LHCN-M2 (cell line): ENCODE measurements at places on chromosomes 13 and 19.
A peak's percentile ranks its signal among the peaks of the same experiment; 100 is the strongest.

GRCh38 chr19:30520735-30521479 is 148.7 kb downstream of the ZNF536 start:
- DNase-seq: no peak

- peak; percentile 90 for DNase-seq
These were observed 5.5 kb downstream of the HRC start for GRCh38 chr19:49149652-49150105.

DNA sequence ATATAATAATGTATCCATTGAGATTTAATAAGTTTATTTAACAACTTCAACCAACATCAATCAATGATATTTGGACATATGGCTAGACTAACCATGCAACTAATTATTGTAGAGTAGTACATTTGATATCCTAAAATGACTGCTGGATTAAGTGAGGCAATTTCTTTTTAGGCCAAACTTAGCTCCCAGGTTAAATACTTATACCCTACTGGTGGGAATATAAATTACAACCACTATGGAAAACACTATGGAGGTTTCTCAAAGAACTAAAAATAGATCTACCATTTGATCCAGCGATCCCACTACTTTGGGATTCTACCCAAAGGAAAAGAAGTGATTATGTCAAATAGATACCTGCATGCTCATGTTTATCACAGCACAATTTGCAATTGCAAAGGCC is 345.8 kb downstream of the RBM26 start:
- DNase-seq: no peak

- DNase-seq: no peak
These were observed 158.8 kb downstream of the KDM4B start for GRCh38 chr19:5127717-5128116.

DNA sequence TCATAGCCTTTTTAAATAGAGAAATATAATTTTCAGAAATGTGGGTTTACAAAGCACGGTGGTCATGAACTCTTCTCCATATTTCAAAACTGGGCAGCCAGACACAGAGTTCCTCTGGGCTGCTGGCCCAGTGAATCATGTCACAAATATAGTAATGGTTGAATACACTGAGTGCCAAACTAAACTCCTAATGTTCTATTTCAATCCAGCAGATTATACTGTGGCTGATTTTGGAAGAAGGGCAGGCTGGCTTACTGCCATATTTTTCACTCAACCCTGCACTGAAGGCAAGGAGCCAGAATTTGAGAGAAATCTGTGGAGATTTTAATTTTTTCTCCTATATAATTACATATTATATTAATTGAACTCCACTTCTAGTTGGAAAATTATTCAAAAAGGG is 17.0 kb upstream of the PRR20A start:
- DNase-seq: no peak

- no peak for DNase-seq
These were observed 6.3 kb upstream of the RPS19 start for GRCh38 chr19:41853768-41854167.

GRCh38 chr13:40064154-40065097 is 409.0 kb downstream of the COG6 start:
- DNase-seq: peak; percentile 99

DNA sequence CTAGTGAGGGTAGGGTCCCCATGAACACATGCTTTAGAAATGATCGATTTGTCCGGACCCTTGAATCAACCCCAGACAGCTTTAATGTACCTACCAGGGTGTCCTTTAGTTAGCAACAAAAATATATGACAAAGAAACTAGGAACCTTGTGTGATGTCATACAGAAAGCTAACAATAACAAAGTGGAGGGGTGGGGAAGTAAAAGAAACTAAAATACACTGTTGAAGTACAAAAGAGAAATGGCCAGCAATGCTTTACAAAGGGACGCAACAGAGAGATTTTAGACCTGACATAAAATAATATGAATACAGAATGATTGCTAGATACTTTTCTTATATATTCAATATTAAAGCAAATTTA is 40.0 kb downstream of the DZIP1 start:
- no peak for DNase-seq

- no peak for DNase-seq
These were observed 77.3 kb upstream of the LSM14A start for GRCh38 chr19:34094960-34095359.

GRCh38 chr13:109874484-109875454 is 88.4 kb upstream of the IRS2 start:
- DNase-seq: peak; percentile 77

DNA sequence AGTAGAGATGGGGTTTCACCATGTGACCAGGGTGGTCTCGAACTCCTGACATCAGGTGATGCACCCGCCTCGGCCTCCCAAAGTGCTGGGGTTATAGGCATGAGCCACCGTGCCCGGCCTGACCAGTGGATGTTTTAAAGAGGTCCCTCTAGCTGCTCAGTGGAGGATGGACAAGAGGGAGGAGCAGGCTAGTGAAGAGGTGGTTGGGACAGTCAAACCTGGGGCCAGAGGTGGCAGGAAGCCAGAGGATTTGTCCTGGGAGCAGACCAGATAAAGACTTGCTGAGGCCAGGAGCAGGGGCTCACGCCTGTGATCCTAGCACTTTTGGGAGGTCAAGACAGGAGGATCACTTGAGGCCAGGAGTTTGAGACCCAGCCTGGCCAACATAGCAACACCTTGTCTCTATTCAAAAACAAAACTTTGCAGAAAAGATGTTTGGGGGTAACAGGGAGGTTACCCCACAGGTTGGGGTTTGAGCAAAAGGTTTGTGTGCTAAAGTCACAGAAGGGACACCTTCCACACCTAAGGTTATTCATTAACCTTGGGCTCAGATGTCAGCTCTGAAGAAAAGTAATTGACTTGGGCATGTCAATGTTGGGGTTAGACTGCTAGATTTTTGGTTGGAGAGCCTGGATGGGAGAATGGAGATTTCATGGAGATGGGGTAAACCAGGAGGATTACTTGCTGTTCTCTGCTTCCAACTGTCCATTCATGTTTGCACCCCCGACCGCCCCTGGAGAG is 9.0 kb downstream of the BCAM start:
- DNase-seq: no peak

DNA sequence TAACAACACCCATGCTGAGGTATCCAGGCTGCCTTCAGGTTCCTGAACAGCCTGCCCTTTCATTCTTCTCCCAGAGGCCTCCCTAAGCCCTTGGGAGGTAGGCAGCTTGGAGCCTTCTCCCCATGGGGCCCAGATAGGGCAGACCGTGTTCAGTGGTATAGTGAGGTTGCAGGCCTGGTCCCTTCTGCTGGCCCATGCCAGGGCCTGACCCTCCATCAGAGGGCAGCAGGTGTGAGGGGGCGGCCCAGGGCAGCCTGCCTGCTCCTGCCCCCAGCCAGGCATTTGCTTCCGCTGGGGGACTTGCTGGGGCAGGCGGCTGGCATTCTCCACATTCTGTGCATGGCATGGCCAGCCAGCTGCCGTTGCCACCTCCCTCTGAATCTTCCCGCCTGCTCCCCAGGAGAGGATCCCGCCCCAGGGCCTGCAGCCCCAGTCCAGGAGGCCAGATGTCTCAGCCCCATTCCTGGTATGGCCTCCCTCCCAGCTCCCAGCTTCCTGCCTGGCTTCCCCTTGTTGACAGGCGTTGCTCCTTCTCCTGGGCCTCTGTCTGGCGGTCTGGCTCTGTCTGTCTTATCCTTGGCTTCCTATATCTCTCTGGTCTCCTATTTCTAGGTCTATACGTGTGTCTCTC is 8.9 kb downstream of the CIC start:
- DNase-seq: peak; percentile 80

DNA sequence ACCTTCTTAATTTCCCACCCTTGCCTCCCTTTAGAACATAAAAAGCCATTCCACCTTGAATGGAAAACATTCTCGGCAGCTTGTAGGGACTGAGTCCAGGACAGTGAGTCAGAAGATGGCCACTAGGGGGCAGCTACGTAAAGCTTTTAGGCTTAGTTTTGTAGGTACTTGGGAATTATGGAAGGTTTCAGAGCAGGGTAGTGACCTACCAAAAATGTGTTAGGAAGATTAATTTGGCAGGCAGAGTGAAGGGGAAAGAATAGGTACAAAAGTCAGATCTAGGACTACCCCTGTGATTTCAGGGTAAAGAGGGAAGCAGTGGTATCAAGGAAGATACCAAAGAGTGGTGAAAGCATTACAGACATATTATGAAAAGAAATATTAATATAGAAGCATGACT is 198.4 kb downstream of the NDFIP2 start:
- DNase-seq: peak; percentile 77

GRCh38 chr13:27909378-27909777 is 10.4 kb upstream of the PDX1 start:
- no peak for DNase-seq

- DNase-seq: peak; percentile 1
These were observed 8.5 kb upstream of the CEACAM7 start for GRCh38 chr19:41696402-41697197.

GRCh38 chr19:50204811-50205675 is 1.6 kb downstream of the MYH14 start:
- no peak for DNase-seq

- no peak for DNase-seq
These were observed 2.0 kb upstream of the EBPL start for GRCh38 chr13:49693191-49693733.

DNA sequence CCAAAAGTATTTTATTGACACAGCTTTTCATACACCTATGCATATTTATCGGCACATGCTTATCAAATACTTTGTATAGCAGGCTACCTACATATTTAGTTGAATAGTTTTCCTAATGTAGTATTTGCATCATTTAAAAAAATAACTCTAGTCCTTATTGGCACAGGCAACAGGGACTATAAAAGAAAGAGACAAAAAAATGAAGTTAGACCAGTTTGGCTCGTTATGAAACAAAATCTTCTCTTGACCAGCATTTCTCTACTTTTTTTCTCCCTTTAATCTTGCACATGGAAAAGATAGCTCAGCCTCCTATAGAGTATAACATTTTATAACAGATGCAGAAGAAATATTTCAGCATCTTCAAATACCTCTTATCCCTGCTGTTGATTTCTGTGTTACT is 794.8 kb upstream of the MIR17HG start:
- DNase-seq: no peak

DNA sequence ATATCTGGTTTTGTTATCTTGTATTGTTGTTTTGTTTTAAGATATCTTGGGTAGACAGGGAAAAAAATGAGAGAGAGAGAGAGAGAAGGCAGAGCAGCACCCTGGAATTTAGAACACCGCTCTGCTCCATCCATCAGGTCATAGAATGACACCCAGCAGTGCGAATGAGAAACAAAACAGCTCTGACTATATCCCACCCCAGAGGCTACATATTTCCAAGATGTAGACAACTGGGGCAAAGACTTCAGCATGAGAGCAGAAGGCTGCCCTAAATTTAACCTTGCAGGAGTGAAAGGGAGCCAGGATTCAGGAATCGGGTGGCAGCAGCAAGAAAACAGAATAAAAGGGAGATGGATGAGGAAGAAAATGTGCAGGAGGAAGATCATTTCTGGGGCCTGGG is 46.5 kb downstream of the TNFSF13B start:
- no peak for DNase-seq

- no peak for DNase-seq
These were observed 168.3 kb downstream of the PCDH20 start for GRCh38 chr13:61247149-61247936.

DNA sequence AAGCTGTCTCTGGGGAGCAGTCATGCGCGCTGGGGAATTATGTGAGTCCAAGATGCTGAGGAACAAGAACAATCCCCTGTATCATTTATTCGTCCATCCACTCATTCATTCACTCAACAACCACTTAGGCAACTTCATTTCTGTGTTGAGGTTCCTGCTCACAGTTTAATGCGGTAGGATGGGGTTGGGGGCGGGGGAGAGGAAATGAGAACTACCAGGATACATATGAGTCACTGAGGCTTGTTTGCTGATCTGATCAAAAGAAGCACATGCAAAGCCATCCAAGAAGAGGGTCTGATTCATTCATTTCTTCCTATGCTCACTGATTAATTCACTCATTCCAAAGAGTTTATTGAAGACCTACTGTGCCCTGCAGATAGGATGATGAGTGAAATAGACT is 20.9 kb downstream of the ZNF536 start:
- no peak for DNase-seq
